Activated CD8-positive, alpha-beta memory T cell treated with anti-CD3 and anti-CD28 coated beads, Interleukin-2, amount 50 U/mL, for 48 hours (primary cell): ENCODE measurements at places on chromosomes 7 and 10.

- no peak for DNase-seq
Observed at GRCh38 chr10:100737355-100738054, 7.9 kb upstream of the PAX2 start.

DNA sequence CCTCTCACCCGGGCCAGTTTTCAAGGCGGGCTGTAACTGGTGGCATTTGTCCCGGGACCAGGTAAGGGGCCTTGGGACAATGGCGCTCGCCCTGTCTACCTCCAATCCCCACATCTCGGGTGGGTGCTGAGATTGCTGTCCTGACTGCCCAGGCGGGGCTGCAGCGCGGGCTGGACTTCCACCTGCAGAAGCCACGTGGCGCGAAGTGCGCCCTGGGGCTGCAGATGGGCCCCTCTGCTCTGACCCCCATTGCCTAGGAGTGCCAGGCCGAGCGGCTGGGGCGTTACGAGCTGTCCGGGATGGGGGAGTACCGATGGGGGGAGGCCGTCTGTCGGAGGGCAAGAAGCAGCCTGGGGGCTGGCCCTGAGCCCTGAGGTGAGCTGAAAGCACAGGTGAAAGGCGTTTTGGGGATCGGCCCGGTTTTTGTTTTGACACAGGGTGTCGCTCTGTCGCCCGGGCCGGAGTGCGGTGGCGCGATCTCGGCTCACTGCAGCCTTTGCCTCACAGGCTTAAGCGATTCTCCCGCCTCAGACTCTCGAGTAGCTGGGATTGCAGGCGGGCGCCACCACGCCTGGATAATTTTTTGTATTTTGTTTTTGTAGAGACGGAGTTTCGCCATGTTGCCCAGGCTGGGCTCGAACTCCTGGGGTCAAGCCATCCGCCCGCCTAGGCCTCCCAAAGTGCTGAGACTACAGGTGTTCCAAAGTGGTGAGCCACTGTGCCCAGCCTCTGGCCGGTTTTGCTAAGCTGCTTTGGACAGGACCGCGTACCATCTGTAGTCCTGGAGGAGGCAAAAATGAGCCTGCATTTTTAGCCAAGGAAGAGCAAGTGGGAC is at the start of gene SFXN2:
TSS of gene SFXN2 (plus strand) at position 16 of the 835 bp plus-strand sequence. CDS start 12,001 bp downstream, outside the sequence.
- peak; percentile 77 for DNase-seq

- no peak for DNase-seq
Observed at GRCh38 chr10:133159950-133160825, at the start of gene KNDC1. TSS of gene KNDC1 (plus strand) at chr10:133160219. CDS start at chr10:133160468, 249 bp downstream.

DNA sequence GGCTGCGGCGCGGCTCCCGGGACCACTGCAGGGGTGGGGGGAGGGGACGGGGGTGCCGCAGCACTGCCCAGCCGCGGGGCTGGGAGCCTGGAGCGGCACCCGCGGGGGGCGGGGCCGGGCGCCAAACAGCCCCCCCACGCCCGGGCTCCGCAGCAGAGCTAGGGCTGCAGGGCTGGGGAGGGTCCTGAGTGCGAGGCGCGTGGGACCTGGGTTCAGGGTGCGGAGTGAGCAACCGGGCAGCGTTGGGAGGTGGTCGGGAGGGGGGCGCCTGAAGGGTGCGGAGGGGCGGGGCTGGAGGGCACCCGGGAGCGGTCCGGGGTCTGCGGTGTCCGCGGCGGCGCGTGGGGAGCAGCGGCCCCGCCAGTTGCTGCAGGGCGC is 528 bp downstream of the CAMK2G start:
- no peak for DNase-seq
